ENCODE measurements at places on chromosomes 7 and 10. TPM values are rescaled to one million over a fixed set of nuclear protein-coding genes. Genes with fewer than 3 reads are reported as not detected.

Gene CTAGE8
- total RNA-seq: 7.2 TPM

Gene GPR85
- 3.6 TPM for total RNA-seq

Gene PHKG1
- 0.50 TPM for total RNA-seq

Gene LIPF
- total RNA-seq: not detected

Gene PNLIPRP1
- not detected for total RNA-seq

Gene PIK3AP1
- 0.64 TPM for total RNA-seq
